Heart right ventricle (tissue), 16 donors: ENCODE measurements at places on chromosomes 6 and 20. TPM values are rescaled to one million over a fixed set of nuclear protein-coding genes. Genes with fewer than 3 reads are reported as not detected.
A peak's percentile ranks its signal among the peaks of the same experiment; 100 is the strongest.

ZSCAN31 gene
- total RNA-seq, result 10.3 TPM

RAD21L1 gene
- total RNA-seq, result not detected

NR2E1 gene
- total RNA-seq, result not detected

NPBWR2 gene
- total RNA-seq, result not detected

DNA sequence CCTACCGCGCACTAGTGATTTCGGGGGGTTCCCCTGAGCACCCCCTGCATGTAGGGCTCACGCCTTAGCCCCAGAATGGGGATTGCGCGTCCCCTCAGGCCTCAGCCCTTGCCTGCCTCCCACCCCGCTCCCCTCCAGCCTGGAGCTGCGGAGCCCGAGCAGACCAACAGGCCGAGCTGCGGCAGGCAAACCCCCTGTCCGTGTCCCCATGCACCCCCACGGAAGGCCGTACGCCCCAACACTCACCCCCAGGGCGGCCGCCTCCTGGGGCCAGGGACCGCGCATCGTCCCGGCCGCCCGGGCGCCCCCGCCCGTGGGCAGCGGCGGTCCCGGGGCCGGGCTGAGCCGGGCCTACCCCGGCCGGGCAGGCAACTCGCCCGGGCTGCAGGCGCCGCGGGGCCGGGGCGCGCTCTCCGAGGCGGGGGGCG, 1.2 kb upstream of the KCNB1 start:
- no peak for DNase-seq
- no peak overlapping the region for H3K27ac ChIP-seq
- no peaks in the 10 kb centered on the region for H3K36me3 ChIP-seq
- H3K4me3 ChIP-seq, result peak overlapping the region; percentile 62

DNA sequence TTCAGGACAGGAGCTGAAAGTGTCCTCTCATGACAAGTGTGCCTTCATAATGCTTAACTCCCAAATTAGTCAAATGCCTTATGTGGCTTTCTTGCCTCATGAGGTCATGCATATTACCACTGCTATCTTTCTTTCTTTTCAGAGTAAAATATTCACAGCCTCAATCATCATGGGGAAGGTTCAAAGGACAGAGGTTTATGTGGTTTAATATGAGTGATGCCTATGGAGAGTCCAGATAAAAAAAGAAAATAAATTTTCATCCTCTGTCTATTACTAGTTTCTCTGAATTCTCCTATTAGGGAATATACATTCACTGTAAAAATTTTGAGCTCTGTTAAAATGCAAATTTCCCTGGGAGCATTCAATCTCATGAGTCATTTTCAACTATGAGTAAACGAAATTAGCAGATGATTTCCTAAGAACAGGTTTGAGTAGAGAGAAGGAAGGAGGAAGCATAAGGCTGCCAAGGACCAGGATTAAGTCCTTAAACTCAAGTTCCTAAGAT, 396.9 kb upstream of the ADGRB3 start:
- no peaks in the 10 kb centered on the region for H3K4me1 ChIP-seq
- H3K4me3 ChIP-seq, result no peak overlapping the region
- H3K27me3 ChIP-seq, result no peaks in the 10 kb centered on the region
- H3K36me3 ChIP-seq, result no peaks in the 10 kb centered on the region
- no peak for DNase-seq

DNA sequence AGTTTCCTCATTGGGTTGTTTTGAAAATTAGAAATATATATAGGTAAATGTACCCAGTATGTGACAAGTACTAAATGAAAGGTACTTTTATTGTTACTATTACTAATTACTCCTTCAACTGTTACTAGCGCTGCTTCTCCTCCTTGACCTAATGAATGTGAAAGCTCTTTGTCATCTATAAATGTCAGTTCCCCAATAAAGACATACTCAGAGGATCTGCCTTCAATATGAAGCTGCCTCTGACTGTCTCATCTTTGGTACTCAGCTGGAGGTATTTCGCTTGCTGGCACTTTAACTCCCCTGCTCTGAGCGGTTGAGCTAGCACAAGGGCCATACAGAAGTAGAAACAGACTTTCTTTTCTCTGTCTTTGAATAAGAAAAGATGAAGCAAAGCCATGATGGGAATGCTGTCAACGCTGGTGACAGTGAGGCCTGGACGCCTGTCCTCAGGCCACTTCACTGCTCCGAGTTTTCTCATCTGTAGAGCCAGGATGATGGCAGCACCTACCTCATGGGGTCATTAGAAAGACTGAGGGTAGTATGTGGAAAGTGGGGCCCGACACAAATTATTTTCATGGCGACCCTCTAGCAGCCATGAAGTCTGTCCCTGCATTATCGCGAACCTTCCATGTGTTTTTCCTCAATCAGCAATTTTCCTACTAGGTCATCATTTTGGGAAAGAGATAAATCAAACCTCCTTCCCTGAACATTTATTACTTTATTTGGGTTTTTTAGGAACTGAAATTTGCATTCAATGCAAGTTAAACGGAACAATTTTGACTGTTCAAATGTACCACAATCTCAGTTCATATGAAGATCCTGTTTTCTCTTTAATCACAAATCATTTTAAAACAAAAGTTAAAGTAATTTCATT, 55.9 kb upstream of the SNX9 start:
- DNase-seq, result no peak
- no peak overlapping the region for H3K27ac ChIP-seq
- no peaks in the 10 kb centered on the region for H3K36me3 ChIP-seq
- peaks cover 26% of the 10 kb centered on the region for H3K4me1 ChIP-seq
- peaks cover under 1% of the 10 kb centered on the region for H3K27me3 ChIP-seq

DNA sequence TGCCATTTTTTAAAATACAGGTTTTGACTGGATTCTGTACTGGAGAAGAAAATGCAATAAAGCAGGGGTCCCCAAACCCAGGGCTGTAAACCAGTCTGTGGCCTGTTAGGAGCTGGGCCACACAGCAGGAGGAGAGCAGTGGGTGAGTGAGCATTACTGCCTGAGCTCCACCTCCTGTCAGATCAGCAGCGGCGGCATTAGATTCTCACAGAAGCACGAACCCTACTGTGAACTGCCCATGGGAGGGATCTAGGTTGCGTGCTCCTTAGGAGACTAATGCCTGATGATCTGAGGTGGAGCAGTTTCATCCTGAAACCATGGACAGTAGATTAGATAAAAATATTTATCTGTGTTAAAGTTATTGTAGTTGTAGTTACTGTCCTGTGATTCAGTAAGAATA, 21.1 kb upstream of the FBXO9 start:
- no peak for DNase-seq
- peaks cover 22% of the 10 kb centered on the region for H3K36me3 ChIP-seq
- no peaks in the 10 kb centered on the region for H3K27me3 ChIP-seq
- H3K4me1 ChIP-seq, result peaks cover 3% of the 10 kb centered on the region
- H3K4me3 ChIP-seq, result no peak overlapping the region
- peak overlapping the region; percentile 85 for H3K27ac ChIP-seq

DNA sequence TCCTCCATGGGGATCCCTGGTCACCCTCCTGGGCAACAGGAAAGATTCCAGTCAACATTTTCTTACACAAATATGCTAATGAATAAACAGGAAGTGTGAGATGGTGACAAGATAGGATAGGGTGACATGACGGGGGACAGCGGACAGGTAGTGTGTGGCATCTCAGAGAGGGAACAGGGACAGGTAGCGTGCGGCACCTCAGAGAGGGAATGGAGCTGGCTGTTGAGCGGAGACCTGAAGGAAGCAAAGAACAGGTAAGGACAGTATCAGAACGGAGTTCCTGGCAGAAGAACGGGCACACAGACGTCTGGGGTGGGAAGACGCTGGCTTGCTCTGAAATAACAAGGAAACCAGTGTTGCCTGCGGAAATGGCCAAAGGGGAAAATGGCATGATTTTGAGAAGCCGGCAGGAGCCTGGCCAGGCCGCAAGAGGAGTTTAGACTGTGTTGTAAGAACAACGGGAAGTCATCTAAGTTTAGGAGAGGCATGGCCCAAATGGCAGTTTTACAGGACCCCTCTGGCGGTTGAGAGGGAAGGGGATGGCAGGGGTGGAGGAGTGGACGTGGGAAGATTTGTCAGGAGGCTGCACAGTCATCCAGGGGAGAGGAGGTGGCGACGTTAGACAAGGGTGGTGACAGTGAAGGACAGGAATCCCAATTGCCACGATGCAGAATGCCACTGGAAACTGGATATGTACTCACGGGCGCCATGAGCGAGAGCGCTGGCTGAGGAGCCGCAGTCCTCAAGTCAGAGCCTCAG, 111.6 kb downstream of the JPH2 start:
- no peak overlapping the region for H3K4me3 ChIP-seq
- no peaks in the 10 kb centered on the region for H3K36me3 ChIP-seq
- H3K27me3 ChIP-seq, result no peaks in the 10 kb centered on the region
- H3K4me1 ChIP-seq, result peaks cover 6% of the 10 kb centered on the region
- no peak for DNase-seq

DNA sequence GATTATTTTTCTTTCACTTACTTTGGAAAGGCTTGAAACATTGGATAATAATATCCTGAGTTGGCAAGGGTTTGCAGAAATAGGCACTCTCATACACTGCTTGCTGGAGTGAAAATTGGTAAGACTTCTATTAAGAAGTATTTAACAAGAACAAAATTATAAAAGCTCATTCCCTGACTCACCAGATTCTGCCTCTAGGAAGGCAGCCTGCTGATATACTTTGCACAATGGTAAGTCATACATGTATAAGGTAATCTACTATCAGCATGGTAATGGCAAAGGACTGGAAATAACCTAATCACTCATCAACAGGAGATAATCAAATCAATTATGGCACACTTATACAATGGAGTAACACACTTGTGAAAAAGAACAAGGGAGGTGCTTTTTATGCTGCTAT, 85.8 kb downstream of the PLCG1 start:
- DNase-seq, result no peak
- peaks cover 7% of the 10 kb centered on the region for H3K4me1 ChIP-seq
- H3K27ac ChIP-seq, result peak overlapping the region; percentile 33
- H3K36me3 ChIP-seq, result no peaks in the 10 kb centered on the region

GRCh38 chr6:170108456-170108855, 182.4 kb downstream of the DLL1 start:
- no peaks in the 10 kb centered on the region for H3K4me1 ChIP-seq
- H3K27me3 ChIP-seq, result no peaks in the 10 kb centered on the region
- DNase-seq, result no peak
- H3K27ac ChIP-seq, result no peak overlapping the region

DNA sequence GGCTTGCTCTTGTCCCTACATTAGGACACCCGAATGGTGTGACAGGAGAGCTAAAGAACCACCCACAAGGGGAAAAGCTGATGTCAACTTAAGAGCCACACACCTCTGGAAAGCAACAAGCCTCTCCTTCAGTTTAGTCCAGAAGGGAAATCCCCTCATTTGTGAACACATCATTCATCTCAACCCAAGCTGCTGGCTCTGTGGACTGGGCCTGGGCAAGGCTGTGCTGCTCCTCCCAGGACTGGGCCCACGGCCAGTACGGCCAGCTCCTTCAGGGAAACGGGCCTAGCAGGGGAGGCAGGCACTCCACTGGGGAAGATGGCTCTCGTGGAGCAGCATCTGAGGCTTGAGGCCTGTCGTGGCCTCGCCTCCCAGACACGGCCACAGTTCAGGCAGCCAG, 12.8 kb upstream of the SLC4A11 start:
- peaks cover 70% of the 10 kb centered on the region for H3K36me3 ChIP-seq
- no peak overlapping the region for H3K4me3 ChIP-seq
- peaks cover 15% of the 10 kb centered on the region for H3K4me1 ChIP-seq
- no peak for DNase-seq

- H3K27me3 ChIP-seq, result no peaks in the 10 kb centered on the region
- H3K27ac ChIP-seq, result no peak overlapping the region
- H3K36me3 ChIP-seq, result no peaks in the 10 kb centered on the region
- no peak overlapping the region for H3K4me3 ChIP-seq
- no peak for DNase-seq
Observed at GRCh38 chr20:47466704-47467459, 34.8 kb upstream of the NCOA3 start.

DNA sequence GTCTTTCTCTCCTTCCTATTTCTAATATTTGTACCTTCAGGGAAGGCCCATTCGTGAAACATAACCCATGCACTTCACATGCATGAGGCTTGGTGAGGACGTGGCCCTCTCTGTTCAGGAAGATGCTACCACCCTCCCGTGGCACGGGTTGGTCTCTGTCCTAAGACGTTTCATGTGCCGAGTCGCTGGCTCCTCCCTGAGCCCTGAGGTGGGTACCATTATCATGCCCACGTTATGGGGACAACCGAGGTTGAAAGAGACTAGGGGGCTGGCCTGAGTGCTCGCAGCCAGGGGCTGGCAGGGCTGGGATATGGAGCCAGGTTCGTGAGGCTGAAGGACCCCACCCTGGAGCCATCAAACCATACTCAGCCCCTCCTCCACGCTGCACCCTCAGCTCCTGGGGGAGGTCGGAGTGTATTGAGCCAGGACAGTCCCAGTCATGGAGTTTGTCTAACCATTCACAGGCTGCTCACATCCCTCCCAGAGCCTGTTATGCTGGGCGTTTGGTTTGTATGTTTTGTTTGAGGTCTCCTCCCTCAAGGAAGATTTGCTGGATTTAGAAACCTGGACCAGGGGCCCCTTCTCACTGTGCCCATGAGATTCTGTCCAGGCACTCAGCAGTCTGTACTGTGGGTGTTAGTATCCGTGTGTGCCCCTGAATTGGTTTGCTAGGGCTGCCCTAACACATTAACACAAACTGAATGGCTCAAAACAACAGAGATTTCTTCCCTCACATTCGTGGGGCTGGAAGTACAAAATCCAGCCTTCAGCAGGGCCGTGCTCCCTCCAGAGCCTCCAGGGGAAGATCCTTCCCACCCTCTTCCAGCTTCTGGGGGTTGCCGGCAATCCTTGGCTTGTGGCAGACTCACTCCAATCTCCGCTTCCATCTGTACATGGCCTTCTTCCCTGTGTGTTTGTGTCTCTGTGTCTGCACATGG, 88.3 kb downstream of the ANKRD60 start:
- H3K4me1 ChIP-seq, result no peaks in the 10 kb centered on the region
- no peak overlapping the region for H3K27ac ChIP-seq
- H3K27me3 ChIP-seq, result peaks cover 54% of the 10 kb centered on the region

DNA sequence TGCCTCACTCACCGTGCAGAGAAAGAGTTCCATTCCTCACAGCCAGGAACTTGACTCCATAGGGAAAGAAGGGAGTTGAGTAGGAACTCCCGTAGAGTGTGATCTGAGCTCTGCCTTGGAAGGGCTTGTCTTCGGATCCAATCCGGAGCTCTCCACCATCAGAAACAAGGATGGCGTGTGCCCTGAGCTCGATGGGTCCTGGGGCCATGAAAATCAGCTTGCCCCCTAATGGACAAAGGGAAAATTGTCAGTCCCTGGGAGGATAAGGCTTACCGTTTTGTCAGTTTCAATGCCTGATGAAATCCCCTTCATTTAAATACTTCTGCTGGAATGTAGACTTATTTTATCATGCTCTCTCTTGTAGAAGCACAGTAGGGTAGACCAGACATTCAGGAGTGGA, 153.3 kb downstream of the PKHD1 start:
- no peak overlapping the region for H3K4me3 ChIP-seq
- no peak for DNase-seq
- H3K36me3 ChIP-seq, result no peaks in the 10 kb centered on the region
- no peak overlapping the region for H3K27ac ChIP-seq

GRCh38 chr20:3890398-3890751, 1.2 kb downstream of the PANK2 start:
- peaks cover 6% of the 10 kb centered on the region for H3K4me1 ChIP-seq
- no peak overlapping the region for H3K27ac ChIP-seq
- DNase-seq, result no peak
- peak overlapping the region; percentile 98 for H3K4me3 ChIP-seq
- H3K36me3 ChIP-seq, result peaks cover 21% of the 10 kb centered on the region

GRCh38 chr6:137017081-137017480, 27.7 kb downstream of the IL20RA start:
- peaks cover 5% of the 10 kb centered on the region for H3K4me1 ChIP-seq
- H3K27me3 ChIP-seq, result no peaks in the 10 kb centered on the region
- H3K27ac ChIP-seq, result no peak overlapping the region
- no peaks in the 10 kb centered on the region for H3K36me3 ChIP-seq
- DNase-seq, result no peak

GRCh38 chr6:32982084-32982701, 13.8 kb downstream of the BRD2 start:
- H3K27me3 ChIP-seq, result no peaks in the 10 kb centered on the region
- H3K4me1 ChIP-seq, result peaks cover 26% of the 10 kb centered on the region
- peaks cover 43% of the 10 kb centered on the region for H3K36me3 ChIP-seq
- H3K4me3 ChIP-seq, result no peak overlapping the region
- H3K27ac ChIP-seq, result no peak overlapping the region
